CD4-positive, alpha-beta T cell treated with Interleukin-4 for 4 hours (primary cell): ENCODE measurements at places on chromosomes 5 and 9.
A peak's percentile ranks its signal among the peaks of the same experiment; 100 is the strongest.

- DNase-seq, result no peak
These were observed 84.2 kb downstream of the TRPM6 start for GRCh38 chr9:74803376-74804017.

GRCh38 chr9:19381656-19382055, 1.6 kb upstream of the RPS6 start:
- DNase-seq, result no peak

- no peak for DNase-seq
These were observed 25.2 kb downstream of the RIGI start for GRCh38 chr9:32500768-32501167.

GRCh38 chr9:17719053-17719452, 140.2 kb downstream of the SH3GL2 start:
- no peak for DNase-seq

- no peak for DNase-seq
These were observed 102.5 kb downstream of the LIFR start for GRCh38 chr5:38453921-38454320.

DNA sequence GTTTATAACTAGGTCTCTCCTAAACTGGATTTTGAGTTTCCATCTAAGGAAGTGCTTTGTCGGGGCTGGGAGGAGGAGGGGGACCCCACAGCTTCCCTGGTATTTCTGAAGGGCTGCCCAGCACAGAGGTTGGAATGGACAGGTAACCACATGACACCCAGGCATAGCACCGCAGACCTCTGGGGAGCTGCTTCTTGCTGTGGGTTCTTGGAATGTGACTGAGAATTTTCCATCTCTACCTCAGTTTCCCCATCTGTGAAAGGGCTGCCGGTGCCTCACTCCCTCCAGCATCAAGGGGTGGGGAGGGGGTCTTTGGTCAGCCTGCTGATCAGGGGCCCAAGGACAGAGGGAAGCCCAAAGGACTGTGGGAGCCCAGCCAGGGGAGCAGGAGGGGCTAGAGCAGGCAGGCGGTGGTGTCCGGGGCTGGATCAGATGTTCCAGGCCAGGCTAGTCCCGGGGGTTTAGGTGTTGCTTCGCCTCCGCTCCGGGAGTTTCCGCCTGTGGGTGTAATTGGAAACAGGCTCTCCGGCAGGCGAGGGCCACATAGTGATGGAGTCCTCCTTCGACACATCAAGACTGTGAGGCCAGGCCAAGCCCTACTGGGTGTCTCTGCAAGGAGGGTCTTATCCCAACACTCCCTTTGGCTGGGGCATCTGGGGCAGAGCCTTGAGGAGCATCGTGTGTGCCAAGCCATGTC, 3.3 kb downstream of the OLFML2A start:
- no peak for DNase-seq

GRCh38 chr5:52800394-52801213, 12.9 kb downstream of the ITGA1 start:
- peak; percentile 60 for DNase-seq

GRCh38 chr5:66406761-66407336, 189.3 kb upstream of the MAST4 start:
- no peak for DNase-seq

GRCh38 chr5:149261246-149261645, 10.4 kb upstream of the AFAP1L1 start:
- no peak for DNase-seq

DNA sequence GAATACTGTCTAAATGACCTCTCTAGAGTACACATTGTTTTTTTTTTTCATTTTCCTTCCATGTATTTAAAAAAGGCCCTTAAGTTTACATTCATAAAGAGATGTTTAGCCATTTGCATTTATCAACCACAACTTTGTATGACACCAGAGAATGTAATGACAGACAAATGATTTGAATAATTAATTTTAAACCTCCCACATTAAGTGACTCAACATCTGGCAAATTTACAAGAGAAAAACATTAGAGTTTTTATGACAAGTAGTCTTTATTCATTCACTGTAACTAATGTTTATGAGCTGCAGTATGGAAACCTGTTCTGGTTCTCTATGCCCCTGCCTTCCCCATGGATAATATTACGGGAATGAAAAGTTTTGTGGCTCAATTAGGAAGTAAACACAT, 1093.8 kb upstream of the CDH9 start:
- DNase-seq, result no peak

GRCh38 chr9:107905308-107906020, 415.9 kb upstream of the KLF4 start:
- DNase-seq, result no peak

DNA sequence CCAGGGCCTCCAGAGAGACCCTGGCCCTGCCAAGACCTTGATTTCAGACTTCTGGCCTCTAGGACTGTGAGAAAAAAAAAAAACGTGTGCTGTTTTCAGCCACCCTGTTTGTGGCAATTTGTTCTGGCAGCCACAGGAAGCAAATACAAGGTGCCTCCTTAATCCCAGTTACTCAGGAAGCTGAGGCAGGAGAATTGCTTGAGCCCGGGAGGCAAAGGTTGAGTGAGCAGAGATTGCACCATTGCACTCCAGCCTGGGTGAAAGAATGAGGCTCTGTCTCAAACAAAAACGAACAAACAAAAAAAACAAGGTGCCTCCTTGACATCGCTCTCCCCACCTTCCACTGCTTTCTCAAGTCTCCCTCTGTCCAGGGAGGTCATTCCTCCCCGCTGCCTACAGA, 98.0 kb downstream of the GABBR2 start:
- no peak for DNase-seq

GRCh38 chr9:93536874-93537273, 39.5 kb upstream of the PHF2 start:
- DNase-seq, result no peak

DNA sequence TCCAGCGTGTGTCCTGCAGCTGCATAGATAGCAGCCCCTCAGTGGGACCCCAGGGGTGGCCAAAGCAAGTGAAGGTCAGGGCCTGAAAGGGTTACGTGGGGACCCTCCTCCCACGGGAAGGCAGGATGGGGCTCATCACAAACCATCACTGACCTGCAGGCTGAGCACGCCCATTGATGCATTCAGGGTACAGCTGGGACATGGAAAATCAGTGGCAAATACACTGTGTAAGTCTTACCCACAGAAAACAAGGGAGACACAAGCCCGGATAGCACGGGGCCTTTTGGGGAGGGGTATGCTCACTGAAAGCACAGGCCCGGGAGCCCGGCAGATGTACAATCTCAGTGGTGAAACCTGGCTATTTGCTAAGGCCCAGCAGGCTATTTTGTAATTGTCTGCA, 49.1 kb downstream of the SEMA4D start:
- no peak for DNase-seq

- DNase-seq, result peak; percentile 43
These were observed 47.8 kb upstream of the PSD2 start for GRCh38 chr5:139747583-139748504.
